ENCODE measurements at places on chromosomes 5 and 9.

GRCh38 chr5:55903121-55903701, 52.1 kb downstream of the IL31RA start:
- peak; percentile 84 for DNase-seq

DNA sequence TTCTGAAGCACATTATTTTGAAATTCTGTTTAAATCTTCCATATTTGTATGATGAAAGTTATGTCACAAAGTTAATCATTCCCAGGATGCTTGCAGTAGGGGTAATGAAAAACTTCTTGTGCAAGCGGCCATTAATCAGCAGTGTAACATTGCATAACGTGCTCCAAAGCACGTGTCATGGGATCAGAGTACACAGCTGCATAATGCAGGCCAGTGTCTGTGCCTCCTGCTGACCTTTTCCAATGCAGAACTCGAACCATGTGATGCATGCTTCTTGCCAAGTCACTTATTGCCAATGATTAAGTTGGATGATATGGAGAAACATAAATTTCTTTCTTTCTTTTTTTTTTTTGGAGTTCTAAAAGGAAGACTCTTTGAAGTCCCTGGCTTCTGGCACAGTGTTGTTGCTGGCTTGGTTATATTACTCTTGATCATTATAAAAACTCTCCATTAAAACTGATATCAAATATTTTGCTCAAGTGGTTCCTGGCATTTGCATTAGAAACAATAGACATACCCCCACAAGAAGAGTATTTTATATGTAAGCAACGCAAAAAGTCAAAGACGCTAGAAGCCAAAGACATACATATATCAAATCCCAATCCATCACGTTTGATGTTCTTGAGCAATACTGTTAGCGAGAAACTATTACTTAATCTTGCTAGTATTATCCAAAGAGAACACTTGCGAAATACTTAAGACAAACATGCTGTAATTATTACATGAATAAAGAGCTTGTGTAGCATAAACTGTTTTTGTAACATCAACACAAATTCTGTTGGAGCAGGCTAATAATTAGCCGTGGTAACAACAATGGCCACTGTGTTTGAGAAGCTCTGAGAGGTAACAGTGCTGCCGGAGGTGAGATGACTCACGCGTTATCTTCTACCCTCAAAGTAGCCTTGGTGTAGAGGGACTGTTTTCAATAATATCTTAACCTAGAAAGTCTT, 164.2 kb downstream of the AUH start:
- DNase-seq = no peak

DNA sequence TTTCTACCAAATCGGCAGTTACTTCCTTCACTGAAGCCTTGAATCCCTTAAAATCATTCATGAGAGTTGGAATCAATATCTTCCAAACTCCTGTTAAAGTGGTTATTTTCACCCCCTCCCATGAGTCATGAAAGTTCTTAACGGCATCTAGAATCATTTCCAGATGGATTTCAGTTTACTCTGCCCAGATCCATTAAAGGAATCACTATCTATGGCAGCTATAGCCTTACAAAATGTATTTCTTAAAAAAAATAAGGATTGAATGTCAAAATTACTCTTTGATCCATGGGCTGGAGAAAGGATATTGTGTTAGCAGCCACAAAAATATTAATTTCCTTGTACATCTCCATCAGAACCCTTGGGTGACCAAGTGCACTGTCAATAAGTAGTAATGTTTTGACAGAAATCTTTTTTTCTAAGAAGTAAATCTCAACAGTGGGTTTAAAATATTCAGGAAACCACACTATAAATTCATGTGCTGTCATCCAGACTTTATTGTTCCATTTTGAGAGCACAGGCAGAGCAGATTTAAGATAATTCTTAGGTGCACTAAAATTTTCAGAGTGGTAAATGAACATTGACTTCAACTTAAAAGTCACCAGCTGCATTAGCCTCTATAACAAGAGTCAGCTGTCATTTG, 767.7 kb downstream of the DTWD2 start:
- DNase-seq = no peak

DNA sequence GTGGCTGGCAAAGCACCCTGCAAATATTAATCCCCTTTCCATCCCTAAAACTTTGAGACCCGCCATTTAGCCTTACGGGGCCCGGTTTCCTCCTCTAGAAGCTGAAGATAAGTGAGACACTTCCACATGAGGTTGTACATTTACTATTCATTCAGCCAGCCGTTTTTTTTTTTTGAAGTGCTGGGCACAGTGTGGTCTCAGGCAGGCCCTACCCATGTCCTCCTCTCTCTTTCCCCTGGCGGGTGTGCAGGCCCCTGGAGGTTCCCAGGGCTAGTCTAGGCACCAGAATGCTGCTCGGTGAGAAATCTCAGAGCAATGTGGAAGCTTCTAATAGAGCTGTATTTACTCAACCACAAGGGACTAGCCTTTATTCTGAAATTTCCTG, 107.4 kb upstream of the LARP1 start:
- no peak for DNase-seq

GRCh38 chr5:32277798-32278197, 34.9 kb downstream of the MTMR12 start:
- no peak for DNase-seq

DNA sequence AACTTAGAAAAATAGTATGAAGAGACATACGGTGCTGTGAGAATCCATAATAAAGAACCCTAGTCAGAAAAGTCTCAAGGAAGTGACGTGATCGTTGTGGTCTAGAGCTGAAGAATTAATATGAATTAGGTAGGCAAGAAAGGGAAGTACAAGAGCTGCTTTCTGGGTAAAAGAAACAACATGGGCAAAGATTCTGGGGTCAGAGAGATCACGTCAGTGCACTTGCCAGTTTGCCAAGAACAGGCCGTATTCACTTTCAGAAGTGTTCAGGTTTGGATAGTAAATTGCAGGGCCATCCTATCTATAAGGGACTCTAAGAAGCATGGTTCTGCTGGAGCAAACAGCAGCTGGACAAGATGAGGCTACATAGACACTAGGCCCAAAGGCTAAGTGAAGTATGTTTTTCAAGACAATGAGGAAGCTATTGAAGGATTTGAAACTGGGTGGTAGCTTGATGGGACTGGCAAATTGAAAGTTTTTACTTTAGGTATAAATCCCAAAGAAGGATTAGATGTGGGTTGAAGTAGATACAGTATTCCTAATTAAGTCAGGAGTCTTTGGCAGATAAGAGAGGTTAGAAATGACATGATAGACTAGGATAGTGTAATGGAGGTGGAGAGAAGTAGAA, 4.8 kb upstream of the CHD1 start:
- no peak for DNase-seq

DNA sequence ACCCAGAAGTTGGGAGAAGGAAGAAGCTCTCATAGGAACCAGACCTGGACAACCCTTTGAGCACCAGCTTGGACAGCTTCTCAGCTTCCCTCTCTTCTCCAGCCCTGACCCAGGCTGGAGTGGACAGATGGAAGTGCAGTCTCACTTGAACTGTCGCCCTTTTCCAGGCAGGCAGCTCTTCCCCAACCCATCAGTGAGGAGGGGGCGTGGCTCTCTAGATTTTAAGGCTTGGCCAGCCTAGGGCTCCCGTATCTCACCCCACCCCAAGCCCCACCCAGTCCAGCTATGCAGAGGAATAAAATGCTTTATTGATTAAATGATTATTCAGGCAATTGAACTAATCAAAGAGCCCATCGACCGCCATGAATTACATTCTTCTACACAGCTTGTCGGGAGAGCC, 2.2 kb downstream of the PAX5 start:
- DNase-seq = no peak

DNA sequence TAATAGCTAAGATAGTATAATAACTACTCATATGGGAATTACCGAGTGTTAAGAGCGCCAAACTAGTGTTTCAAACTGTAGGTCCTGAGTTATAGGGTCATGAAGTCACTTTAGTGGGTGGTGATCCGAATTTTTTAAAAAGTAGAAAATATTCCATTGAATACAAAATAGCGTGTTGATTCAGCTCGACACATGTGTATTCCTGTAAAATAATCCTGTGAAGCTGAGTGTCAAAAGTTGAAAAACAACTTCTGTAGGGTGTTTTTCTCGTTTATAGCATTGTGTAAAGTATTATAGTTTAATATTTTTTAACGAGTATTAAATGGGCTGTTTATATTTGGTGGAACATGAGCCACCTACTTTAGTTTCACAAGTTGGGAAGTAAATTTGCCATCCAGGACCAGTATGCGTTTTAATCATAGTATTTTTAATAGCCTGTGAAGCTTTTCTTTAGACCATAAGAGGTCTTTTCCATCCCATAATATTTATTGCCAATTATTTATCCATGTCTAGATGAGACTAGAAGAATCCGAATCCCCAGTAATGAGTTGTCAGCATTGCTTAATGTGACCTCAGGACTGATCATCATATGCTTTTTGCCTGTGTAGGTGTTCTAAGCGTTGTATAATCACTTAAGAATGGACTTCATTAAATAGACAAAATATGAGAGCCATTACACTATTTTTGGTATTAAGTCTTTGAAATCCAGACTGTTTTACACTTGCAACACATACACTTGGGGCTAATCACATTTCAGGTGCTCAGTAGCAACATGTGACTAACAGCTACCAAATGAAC, 84.1 kb downstream of the PTPDC1 start:
- no peak for DNase-seq
